ENCODE measurements at places on chromosomes 7 and 10.

DNA sequence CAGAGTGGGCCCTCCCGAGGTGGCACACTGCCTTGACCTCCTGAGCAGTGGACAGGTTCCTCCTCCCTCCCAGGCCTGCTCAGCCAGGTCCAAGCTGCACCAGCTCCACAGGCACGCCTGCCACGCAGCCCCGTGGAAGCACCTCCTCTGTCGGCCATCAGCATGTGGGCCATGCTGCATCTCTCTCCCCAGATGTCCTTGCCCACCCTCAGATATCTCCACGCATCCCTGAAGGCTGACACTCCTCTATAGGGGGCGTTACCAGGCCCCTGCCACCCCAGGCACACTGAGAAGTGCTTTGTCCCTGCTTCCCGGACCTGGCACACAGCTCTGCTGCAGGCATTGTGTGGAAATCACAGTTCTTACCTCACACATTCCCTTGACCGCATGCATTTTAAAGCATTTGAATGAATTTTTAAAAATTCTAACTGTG lies 598.5 kb downstream of the SDK1 start:
- DNase-seq = no peak

DNA sequence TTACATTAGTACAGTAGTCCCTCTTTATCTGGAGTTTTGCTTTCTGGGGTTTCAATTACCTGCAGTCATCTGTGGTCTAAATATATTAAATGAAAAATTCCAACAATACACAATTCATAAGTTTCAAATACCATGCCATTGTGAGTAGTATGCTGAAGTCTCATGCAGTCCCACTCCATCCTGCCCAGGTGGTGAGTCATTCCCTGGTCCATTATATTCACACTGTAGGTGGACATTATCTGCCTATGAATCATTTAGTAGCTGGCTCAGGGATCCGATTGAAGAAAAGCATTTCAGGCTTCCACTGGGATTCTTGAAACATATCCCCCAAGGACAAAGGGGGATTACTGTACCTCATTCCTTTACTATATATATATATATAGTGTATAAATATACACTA lies 298.2 kb upstream of the GALNT17 start:
- no peak for DNase-seq

GRCh38 chr10:12561307-12561706 lies 212.0 kb downstream of the CAMK1D start:
- no peak for DNase-seq

DNA sequence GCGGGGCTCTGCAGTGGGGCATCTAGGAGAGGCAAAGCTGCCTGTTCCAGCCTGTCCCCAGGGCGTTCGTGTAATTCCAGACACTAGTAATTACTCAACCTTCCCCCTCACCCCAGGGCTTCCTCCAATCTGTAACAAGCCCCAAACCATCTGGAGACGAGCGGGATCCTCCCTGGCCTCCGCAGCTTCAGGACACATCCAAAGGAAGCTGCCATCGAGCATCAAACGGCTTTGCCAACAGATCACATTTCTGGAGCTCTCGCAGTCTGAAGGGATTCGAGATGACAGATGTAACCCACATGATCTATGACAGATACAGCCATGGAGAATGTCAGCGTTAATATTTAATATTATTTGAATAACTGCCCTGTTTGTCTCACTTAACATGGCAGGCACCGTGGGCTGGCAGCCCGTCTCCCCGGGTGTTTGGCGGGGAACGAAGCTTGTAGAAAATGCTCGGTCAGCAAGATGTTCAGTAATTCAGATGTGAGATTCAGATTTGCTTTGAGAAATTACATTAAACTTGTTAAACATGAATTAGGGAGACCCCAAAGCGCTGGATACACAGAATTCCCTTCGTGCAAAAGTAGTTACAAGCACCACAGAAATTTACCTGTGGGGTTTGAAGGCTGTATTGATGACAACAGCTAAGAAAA lies 108.5 kb upstream of the C7orf33 start:
- DNase-seq = no peak

DNA sequence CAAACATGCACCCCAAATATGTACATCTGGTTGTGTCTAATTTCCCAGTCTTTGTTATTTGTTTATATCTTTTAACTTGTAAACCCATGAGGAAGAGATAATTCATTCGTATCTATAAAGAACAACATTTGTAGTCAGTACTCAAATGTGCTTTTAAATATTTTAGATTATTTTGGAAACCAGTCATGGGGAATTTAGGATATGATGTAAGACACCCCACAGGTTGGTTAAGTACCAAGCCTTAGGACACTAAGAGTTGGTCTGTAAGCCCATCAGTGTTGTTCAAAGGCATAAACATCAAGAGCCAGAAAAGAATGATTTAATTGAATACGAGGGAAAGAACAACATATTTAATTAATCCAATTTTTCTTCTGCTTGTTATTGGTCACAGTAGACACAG lies 421.1 kb upstream of the SEMA3C start:
- no peak for DNase-seq

DNA sequence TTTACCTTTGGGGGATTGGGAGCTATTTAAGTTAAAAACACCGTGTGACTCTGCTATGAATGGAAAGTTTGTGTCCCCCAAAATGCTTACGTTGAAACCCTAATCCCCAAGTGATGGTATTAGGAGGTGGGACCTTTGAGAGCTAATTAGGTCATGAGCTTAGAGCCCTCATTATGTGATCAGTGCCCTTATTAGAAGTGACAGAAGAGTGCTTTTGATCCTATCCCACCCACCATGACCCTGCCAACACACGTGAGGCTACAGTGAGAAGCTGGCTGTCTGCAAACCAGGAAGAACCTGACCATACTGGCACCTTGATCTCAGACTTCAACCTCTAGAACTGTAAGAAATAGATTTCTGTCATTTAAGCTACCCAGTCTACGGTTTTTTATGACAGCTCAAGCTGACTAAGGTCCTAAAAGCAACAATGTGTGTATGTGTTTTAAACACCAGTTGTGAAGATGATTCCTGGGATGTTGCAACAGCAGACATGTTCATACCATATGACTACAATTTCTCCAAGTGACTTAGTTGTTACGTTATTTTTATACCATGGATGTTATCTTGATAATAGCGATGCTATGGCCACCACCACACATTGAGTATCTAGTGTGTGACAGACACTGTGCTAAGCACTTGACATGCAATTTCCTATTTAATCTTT lies 124.4 kb downstream of the PIP4K2A start:
- DNase-seq = no peak

DNA sequence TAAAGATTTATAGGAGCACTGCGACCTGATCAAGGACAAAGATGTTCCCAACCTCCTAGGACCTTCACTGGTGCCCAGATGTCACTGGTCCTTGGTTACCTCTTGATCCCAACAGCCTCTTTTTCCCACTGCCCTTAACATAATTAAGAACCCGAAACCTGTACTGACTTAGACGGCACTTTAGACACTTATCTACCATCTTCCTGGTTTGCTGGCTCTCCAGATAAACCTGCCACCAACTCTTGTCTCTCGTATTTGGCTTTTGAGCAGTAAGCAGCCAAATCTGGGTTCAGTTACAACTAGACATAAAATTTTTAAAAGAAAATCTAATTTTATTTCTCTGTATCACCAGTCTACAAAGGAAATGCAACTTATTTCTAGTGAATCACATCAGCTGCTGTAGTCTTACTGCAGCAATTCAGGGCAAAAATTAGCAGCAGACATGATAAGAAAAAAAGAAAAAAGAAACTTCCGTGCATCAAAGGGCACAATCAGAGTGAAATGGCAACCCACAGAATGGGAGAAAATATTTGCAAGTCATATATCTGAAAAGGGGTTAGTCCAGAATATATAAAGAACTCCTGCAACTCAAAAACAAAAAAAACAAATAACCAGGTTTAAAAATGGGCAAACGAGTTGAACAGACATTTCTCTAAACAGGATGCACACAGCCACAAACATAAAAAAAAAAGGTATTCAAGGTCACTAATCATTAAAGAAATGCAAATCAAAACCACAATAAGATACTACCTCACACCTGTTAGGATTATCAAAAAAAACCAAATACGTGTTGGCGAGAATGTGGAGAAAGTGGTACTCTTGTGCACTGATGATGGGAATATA lies 9.4 kb downstream of the ASB13 start:
- no peak for DNase-seq

GRCh38 chr7:42017349-42017986 lies 219.5 kb downstream of the GLI3 start:
- no peak for DNase-seq

DNA sequence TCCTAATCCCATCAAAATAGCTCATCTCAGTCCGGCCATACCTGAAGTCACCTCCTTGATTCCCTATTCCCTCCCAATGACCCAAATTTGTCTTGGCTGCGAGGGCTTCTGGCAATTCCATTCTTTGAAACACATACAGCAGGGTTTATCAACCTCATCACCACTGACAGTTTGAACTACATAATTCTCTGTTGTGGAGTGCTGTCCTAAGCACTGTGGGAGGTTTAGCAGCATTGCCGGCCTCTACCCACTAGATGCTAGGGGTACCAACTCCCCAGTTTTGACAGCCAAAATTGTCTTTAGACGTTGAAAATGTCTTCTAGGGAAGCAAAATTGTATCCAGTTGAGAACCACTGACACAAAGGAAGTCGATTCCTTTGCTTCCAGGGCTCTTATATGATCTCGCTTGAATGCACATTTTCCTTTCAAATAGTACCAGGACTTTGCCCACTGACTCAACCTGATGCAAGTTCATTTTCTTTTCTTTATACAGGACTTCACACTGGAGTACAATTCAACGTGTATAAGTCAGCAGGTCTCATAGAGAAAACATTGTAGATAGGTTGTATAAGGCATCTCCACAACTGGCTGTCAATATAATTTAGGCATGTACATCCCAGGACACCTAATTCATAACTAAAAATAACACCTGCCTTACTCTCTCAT lies 133.3 kb downstream of the STRA8 start:
- DNase-seq = no peak

DNA sequence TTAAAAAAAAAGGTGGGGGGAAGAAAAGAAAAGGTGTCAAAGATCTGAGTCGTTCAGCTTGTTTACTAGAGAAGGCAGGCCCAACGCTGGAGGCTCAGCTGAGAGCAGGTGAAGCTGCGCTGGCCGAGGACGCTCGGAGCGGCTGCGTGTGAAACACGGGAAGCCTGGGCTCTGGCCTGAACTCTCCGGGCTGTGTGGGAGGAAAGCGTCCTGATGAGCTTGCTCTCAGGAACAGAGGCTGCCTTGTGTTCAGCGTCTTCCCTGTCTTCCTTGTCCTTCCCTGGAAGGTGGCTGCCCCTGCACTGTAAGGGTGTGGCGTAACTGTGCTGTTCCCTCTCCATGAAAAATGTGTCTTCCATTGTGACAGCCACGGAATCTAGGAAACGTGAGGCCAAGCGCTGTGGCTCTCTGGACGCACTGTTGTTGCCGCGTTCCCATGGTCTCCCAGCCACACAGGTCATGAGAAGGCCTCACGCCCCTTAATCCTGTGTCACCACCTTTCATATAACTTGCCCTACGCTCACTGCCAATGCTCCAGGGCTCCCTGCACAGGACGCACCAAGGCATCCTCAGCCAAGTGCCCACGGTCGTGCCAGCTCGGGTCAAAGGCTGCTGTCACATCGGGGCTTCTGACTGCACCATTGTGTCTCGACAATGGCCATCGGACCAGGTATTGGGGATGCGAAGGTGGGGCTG lies 15.8 kb downstream of the IL15RA start:
- DNase-seq = no peak

DNA sequence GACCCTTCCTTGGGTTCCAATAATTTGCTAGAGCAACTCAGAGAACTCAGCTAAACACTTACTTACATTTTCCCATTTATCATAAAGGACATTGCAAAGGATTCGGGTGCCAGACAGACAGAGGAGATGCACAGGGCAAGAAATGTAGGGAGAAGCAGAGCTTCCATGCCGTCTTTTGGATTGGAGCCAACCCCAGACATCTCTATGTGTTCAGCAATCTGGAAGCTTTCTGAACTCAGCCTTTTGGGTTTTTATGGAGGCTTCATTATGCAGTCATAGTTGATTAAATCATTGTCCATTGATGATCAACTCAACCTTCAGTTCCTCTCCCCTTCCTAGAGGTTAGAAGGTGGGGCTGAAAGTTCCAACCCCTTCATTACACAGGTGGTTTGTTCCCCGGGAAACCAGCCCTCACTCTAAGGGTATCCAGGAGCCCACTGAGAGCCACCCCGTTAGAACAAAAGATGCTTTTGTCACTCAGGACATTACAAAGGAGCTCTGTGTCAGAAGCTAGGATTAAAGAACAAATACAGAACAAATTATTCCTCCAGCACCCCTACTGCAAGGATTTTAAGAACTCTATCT lies 211.9 kb upstream of the VSTM2A start:
- no peak for DNase-seq

Measured in stimulated activated CD4-positive, alpha-beta T cell treated with anti-CD3 and anti-CD28 coated beads, TNF-alpha, amount 100 ng/mL, for 4 hours (primary cell).